ENCODE measurements at places on chromosomes 3 and 15.

- no peak for DNase-seq
Measured at GRCh38 chr3:170778240-170779217, 91.5 kb downstream of the RPL22L1 start.

DNA sequence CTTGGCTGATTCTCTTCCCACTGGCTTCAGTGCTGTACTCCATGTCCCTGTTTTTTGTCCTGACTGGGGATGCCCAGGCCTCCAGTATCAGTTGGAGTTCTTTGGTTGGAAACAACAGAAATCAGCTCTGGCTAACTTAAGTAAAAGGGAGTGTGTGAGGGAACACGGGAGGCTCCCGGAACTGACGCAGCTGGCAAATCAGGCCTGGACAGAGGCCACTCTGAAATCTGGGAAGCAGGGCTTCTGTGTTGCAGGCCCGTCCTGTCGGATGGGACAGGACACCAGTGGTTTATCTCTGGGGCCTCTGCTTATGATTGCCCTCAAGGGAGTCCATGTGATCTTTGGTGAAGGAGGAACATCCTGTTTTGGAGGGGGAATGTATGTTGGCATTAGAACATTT, 124.3 kb downstream of the CHCHD6 start:
- no peak for DNase-seq

DNA sequence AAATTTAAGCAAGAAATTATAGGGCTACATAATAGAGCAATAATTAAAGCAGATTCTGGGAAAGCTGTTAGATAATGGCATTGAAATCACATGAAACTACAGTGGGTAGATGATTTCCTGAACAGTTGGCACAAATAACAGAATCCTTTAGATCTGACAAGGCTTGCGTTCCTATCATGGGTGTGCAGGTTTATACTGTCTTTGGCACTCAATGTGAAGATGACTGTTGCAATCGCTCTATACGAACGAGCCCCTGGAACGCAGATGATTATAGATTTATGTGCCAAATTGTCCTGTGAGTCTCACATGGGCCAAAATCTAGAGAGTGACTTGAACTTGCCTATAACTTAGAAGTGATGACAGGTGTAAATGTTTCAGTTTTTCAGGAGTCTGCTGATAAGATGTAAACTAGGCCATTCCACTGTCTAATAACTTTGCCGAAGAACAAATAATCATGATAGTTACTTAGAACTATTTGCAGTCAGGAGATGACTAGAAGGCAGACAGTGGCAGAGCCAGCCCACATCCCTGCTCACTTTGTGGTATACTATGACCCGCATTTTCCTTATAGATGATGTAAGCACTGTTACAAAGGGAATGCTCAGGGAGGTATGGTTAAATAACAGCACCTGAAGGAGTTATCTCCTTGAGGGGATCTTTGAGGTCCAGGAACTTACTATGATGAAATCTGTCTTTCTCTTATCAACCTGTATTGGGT, 30.5 kb upstream of the TRPC1 start:
- no peak for DNase-seq

GRCh38 chr3:197183582-197183981, 114.8 kb downstream of the DLG1 start:
- no peak for DNase-seq

GRCh38 chr15:48282216-48282615, 49.0 kb upstream of the DUT start:
- DNase-seq, result no peak

DNA sequence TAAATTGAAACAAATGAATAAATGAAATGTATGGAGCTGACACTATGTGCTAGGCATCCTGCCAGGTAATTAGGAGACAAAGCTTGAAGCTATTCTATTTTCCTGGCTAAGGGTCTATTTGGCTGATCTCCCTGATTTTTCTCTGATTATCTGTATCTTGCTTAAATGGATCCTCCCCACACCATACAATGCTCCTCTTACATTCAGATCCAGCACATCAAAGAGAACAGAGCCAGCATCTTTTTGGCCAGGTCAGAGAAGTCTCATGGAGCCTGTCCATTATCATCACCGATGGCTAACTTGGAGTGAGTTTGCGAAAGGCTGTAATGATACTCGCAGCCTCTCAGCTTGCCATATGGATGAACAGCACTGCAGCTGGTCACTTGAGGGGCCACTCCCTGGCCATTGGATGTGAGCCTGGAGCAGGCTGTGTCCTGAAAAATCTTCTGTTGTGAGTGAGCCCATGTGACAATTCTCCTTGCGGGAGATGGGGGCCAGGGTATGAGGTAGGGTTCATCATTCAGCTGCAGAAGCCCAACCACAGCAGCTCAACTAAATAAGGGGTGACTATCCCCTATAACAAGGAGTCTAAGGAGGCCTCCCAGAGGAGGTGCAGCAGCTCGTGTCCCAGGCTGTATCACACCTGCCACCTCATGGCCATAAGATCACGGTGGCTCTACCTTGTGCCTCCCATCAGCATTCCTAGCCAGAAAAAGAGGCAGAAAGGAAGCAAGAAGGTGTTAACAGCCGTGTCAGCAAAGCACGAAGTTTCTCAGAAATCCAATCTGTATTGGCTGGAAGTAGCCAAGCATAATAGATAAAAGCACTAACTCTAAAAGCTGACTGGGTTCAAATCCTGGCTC, 69.3 kb upstream of the ST8SIA2 start:
- DNase-seq, result no peak

DNA sequence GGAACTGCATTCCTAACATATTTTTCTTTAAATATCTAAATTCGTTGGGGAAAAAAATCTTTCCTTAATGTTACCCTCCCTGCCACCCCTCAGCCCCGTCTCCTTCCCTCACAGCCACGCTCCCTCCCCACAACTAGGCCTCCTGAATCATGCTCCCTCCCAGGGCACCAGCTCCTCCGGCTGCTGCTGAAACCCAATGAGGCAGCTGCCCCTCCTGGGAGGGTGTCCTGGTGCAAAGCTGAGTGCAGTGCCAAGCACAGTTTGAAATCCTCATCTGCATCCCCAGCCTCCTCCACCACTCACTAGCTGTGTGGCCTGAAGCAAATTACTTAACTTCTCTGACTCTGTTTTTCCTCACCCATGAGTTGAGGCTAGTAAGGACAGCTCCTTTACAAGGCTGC, 2.7 kb upstream of the NR2E3 start:
- DNase-seq, result no peak

- DNase-seq, result no peak
Measured at GRCh38 chr15:49982584-49982983, 136.4 kb downstream of the ATP8B4 start.

DNA sequence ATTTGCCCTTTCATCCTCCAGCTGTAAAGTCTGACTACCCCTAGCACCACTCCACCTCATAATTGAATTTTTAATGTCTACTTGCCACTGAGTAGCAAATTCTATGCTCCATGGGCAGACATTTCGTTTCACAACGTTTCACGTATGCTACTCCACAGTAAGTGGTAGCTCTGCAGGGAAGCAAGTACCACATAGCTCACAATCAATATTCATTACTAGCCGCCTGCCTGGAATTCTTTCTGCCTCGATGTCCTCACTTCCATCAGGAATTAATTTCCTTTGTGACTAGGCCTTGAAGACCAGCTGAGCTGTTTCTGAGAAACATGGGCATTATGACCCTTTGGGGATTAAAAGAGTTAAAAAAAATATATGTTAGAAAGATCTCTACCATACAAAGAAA, 15.3 kb downstream of the NPTN start:
- no peak for DNase-seq

DNA sequence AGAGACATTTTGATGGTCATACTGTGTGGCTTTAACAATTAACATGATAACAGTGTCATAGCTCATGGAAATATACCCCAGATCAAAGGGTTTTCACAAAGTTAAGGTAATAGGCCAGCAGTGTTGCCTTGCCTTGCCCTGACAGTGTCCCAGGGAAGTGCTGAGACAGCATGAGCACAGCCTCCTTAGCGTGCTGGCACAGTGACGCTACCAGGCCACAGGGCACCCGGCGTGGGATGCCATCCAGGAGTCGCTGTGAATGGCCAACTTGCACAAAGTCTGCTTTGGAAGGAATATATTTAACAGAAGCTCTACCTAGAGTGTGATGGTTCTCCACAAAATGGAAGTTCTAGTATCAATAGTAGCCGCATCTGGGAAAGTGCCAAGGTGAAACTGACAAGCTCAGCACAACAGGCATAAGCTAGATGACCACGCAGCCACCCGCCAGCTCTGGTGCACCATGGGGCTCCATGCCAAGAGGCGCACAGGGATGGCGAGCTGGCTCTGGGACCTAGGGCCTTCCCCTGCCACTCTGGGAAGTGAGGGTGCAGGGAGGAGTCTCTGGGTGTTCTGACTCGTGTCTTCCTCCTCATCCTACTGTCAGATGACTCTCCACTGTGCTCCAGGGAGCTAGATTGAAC, 86.2 kb downstream of the GABRB3 start:
- DNase-seq, result no peak

- DNase-seq, result no peak
Measured at GRCh38 chr3:48434591-48435222, 4.8 kb upstream of the PLXNB1 start.

DNA sequence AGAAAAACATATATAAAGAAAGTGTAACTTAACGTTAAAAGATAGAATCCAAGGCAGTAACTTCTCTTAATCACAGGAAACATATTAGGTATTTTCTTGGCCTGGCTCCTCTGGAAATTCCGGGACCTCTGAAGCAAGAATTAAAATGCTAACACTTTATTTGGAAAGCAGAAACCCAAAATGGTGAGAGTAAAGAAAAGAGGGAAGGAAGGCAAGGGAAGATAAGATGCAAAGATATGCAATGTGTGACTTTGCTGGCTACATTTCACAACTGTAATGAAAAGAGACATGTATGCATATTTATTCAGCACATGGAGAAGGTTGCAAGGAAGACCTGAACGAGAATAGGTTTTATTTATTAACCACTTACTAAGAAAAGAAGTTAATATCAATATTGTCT, 372.5 kb downstream of the TBL1XR1 start:
- no peak for DNase-seq

- no peak for DNase-seq
Measured at GRCh38 chr3:127589600-127590281, 792 bp downstream of the TPRA1 start.

DNA sequence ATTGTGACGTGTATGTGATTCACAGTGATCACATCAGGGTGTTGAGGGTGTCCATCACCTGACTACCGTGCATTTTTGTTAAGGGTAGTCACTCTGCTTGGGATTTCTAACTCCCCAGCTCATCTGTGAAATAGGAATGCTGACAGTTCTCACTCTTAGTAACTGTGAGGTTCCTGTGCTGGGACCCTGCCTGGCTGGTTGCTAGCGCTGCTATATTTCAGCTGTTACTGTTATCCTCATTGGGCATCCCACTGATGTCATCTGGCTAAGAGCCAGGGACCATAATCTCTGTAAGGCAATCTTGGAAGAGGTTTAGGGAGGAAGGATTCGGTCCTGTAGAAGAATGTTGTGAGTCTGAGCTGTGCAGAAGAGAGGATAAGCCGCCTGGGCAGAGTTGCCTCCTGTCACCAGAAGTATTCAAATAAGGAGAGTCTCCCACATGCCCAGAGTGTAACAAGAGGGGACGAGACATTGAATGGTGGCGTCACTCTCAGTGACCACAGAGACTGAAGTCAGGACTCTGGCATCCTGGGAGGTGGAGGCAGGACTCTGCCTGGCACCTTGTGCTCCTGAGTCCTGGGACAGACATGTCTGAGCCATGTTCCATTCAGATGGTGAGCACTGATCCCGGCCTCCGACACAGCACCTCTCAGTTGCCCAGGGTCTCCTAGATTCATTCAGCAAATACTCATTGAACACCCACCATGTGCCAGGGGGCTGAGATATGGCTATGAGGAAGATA, 52.2 kb downstream of the FBLN2 start:
- DNase-seq, result peak; percentile 99

DNA sequence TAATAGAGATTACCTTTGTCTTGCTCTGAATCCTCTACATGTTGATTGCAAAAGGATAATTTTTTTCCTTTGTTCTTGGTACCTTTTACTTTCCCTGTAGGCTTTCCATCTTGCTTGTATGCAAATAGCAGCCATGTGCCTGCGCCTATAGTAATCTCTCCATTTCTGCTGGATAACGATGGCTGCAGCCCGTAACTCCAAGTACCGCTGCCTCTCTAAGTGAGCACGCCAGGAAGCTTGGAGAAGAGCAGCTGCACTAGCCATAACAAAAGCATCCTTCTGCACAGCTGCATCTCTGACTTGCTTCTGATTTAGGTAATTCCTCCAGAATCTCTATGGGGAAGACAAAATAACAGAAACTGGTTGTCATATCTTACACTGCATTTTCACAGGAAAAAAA, 89.3 kb downstream of the NR2E3 start:
- DNase-seq, result no peak

DNA sequence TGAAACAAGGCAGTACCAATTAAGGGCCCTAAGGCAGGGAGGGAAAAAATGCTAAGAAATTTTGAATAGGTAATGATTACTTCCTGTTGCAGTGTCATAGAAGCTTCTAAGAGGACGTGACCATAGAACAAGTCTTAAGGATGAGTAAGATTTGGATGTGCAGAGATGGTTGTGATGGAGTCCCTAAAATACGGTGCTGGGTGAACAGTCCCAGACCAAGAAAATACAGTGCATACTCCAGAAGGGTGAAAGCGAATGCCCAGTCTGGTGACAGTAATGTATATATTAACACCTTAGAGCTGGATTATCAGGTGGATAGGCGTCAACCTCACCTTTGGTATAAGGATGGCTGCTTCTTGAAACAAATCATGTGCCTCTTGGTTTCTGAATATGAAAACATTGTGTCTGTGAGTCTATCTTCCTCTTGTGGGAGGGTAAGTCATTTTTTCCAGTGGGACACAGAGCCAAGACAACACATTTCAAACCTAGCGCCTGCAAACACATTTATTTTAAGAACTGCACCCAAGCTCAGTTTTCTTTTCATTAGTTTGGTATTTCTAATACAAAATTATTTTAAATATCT, 101.2 kb upstream of the TP63 start:
- DNase-seq, result no peak

DNA sequence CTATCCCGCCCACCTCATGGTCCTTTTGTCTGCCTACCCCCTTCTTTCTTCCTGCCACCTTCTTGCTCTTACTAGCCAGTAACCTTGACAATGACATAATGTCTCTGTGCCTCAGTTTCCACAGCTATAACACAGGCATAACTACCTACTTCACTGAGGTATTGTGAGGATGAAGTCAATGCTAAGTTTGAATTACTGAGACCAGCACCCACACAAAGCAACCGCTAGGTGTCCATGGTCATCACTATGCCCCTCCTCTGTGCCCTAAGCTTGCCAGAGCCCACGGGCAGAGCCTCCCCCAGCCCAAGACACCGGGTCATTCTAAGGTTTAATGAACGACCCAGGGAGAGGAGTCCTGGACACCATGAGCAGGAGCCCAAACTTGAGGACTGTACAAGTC, 101.6 kb downstream of the OXNAD1 start:
- DNase-seq, result no peak

GRCh38 chr15:35958021-35958420, 412.1 kb upstream of the DPH6 start:
- DNase-seq, result peak; percentile 80

GRCh38 chr3:192090586-192090985, 629.6 kb downstream of the PYDC2 start:
- no peak for DNase-seq

GRCh38 chr3:1216856-1217255, 124.0 kb downstream of the CNTN6 start:
- DNase-seq, result no peak
